Spinal cord (tissue), 10 donors: ENCODE measurements at places on chromosomes 3 and 15.

DNA sequence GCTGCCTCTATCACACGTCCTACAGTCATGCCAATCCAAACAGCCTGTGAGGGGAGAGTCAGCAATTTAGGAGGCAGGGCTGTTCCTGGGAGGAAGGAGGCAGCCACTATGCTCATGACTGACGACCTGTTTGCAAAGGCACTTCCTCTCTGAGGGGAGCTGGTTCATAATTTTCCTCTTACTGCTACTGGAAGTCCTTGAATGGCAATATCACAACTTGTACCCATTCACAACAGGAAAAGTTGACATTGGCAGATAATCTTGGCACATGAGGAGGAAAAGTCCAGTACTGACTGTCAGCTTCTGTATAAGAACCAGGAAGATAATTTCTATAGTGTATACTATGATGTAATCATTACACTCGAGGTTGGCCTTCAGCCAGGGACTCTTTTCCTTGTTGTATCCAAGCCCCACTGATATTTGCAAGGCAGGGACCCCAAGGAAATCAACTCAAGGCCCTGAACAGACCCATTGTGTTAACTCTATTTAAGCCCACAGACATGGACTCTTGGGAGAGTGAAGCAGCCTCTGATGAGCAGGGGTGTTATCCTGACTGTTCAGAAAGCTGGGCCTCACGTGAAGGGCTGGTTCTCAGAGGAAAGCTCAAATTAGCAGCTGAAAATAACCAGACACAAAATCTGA, 267.3 kb upstream of the ADAMTS9 start:
- no peak for DNase-seq

DNA sequence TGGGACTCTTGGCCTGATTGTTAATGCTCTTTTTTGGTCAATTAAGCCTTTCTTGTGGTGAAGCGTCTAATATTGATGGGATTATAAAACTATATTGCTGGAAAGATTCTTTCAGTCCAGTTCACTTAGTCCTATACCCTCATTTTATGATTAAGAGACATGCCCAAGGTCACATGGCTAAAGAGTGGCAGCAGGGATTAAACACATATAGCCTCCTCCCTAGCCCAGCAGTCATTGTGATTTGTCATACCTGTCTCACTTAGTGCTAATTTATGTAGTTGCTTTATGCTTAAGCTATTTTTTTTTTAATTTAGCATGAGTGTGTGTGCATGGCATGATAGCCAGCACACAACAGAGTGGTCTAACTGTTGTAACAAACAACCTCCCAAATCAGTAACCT, 9.5 kb downstream of the PARP14 start:
- DNase-seq = no peak

DNA sequence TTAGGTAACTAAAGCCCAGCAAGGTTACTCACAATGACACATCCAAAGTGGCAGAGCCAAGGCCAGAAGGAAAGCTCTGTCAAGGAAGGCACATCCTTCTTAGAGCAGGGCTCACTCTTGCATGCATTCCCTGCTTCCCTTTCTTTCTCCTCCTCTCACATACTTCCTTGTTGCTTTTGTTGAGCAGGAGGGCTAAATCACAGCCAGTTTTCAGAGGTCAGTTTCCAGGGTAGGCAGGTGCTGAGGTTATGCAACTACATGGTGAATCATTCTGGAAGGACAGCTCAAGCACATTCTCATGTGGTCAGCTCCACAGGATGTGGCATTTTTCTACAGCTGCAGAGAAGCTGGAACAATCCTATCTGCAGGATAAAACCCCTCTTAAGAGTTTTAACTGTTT, 275.6 kb downstream of the ZNF621 start:
- DNase-seq = no peak

DNA sequence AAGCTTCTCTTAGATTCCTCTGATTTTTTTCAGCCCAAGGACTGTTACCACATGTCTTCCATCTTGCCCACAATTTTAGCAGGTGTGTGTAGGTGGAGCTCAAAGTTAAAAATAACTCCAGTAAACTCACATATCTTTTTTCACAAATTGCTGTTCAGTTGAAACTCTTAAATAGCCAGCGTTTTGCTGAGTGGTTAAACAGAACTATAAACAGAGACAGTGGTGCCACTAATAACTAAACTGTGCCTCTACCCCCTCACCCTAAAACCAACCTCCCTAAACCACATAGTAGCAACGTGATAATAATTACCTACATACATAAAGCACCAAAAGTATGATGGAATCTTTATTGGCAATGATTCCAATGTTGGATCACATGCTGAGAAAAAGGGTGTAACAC, 525.1 kb downstream of the PDCD6IP start:
- DNase-seq = no peak

GRCh38 chr3:127438951-127439350, 151.1 kb upstream of the PRR20G start:
- DNase-seq = no peak

GRCh38 chr3:188465311-188465710, 311.4 kb downstream of the LPP start:
- no peak for DNase-seq

DNA sequence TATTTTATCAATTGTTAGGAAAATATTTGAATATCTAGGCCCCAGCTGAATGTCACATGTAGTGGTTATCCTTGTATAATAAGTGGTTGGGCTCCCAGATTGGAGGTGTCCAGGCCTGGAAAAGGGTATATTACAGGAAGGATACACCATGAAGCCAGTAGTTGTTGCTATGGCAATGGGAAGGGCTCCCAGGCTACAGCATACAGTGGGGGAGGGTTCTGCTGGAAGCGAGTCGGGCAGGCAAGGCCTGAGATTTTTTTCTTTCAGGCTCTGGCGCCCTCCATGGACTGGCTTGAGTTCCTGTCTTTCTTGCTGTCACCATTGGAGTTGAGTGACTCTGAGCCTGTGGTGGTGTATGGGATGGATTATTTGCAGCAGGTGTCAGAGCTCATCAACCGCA, 8.9 kb downstream of the ECE2 start:
- peak; percentile 56 for DNase-seq

DNA sequence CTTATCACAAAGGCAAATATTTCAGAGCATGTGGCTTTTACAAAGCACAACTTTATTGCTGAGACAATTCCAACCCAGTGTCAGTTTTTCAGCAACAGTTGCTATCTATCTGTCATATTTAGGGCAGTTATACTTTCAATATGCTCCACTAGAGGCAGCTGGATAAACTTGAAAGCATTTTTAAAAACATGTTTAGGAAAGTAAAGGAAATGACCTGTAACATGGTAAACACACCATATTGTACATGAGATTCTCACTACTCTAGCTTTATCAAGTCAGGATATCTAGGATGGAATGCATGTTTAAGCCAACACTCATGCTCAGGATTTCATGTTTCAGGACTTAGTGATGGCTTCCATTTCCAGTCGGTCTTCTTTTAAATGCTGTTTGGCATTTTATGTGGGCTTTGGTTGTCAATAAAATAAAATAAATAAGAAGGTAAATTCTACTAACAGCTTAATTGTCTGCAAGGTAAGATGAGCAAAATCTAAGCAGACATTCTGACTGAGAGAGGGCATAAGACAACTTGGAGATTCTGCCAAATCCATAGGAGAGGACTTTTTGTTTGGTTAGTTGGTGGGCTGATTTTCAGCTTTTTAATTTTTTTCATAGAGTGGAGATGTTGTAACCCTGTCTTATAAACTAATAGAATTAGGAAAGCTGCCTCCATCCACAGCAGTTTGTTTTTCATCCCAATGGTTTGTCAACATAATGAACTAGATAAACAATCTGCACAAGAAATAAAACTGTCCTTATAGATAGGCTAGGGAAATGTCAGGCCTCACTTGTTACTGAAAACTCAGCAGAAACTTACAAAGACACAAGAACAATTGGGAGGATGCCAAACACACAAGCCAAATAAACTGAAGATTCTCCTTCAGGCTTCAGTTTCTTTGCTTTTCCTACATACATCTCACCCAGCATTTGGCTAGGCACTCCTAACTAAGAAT, 63.4 kb upstream of the CPB1 start:
- DNase-seq = no peak
